ENCODE measurements at places on chromosomes 13 and 19.

DNA sequence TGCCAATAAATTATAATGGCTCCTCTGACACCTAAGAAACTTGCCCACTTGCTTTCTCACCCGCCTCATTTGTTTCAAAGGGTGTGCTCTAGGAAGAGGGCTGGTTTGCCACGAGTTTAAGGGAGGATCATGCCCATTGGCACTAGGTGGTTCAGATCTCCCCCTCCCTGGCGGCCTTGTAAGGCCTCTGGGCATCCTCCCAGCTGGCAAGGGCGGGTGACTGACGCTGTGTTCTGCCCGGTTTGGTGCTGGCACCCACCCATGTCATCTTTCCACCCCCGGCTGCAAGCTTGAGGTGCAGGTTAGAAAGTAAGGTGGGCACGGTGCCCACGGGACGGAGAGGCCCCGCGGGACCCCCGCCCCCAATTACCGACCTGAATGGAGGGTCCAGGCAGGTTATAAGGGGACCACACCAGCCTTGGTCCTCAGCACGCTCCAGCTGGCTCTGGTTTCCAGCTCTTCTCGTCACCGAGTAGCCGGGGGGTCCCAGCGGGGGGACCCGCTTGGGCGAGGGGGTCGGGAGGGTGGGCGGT is 90.4 kb downstream of the PTPRS start:
- DNase-seq = no peak

- no peak for DNase-seq
Observed at GRCh38 chr13:110465696-110466095, 95.8 kb downstream of the RAB20 start.

- DNase-seq = no peak
Observed at GRCh38 chr13:94217370-94217769, 262.1 kb downstream of the DCT start.

DNA sequence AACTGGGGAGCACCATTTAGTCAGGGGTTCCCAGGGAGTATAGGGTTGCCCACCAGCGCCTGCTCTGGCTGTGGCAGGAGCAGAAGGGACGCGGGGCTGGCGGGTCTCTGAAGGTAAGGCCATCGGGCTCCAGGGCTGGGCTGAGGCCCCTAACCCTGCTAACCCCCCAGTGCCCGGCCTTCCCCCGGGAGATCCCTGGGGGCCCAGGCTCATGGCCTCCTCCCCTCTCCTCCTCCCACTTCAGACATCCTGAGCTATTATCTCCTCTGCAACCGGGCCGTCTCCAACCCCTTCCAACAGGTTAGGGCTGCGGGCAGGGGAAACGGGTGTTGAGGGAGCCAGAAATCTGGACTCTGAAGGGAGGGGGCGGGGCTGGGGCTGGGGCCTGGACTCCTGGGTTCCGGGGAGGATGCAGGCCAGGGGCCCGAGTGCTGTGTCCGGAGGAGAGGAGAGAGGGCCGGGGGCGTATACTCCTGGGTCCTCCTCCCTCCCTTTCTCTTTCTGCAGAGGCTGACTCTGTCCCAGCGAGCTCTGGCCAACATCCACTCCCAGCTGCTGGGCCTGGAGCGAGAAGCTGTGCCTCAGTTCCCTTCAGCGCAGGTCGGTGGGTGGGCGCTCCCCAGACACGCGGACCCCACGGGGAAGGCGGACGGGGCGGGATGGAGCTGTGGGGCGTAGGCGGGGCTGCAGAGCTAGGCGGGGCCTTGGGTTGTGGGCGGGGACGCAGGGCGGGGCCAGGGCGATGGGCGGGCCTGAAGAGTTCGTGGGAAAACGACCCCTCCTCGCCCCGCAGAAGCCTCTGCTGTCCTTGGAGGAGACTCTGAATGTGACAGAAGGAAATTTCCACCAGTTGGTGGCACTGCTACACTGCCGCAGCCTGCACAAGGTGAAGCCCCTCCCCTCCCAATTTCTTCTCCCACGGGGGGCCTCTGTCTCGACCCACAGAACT is 15.3 kb downstream of the TTYH1 start:
- DNase-seq = no peak

GRCh38 chr13:109576331-109576813 is 210.0 kb downstream of the IRS2 start:
- no peak for DNase-seq

- DNase-seq = no peak
Observed at GRCh38 chr19:17214508-17215126, 540 bp upstream of the USE1 start.

- peak; percentile 61 for DNase-seq
Observed at GRCh38 chr13:51258612-51259548, 36.7 kb downstream of the FAM124A start.

DNA sequence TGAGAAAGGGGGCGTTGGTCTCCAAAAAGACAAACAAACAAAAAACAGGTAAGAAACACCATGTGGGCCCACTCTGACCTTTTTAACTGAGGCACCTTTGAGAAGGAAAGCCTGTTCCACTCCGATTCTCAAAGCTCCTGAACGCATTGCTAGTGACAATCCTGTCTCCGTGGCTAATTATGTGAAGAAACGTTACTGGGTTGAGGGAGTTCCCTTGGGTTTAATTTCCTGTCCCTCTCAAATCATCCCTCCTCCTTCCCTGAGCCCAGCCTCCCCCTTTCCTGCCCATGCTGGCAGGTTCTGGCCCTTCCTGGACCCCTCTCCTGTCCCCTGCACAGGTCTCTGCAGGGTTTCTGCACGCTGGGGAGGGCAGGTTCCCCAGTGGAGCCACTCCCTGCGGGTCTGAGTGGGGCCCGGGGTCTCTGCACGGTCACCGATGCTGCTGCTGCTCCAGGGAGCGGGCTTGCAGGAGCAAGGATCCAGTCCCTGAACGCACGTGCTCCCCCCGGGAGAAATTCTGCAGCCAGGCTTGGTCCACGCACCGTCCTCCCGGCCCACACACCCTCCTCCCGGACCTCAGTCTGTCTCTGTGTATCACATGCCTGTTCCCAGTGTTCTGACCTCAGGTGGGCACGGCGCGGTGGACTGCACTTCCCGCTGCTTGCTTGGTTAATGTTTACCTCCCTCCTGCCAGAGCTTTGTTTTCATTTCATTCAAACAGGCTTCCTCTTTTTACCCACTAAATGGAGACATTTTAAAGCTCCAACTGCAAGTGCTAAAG is 76.4 kb upstream of the MCF2L start:
- DNase-seq = peak; percentile 84

GRCh38 chr13:30529085-30529834 is 63.5 kb upstream of the HMGB1 start:
- DNase-seq = no peak

DNA sequence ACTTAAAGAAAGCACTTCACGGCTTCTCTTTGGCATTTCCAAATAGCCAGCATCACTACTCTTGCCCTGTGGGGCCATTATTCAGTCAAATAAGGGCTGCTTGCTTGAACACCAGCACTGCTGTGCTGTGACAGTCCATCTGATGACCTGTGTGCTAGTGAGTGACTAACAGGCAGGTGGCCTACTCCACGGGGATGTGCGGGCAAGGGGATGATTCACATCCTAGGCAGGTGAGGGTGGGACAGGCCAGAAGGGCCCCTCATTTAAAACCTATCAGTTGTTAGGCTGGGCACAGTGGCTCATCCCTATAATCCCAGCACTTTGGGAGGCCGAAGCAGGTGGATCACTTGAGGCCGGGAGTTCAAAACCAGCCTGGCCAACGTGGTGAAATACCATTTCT is 8.2 kb downstream of the CCNE1 start:
- DNase-seq = no peak

GRCh38 chr13:109336730-109337129 is 449.7 kb downstream of the IRS2 start:
- no peak for DNase-seq

DNA sequence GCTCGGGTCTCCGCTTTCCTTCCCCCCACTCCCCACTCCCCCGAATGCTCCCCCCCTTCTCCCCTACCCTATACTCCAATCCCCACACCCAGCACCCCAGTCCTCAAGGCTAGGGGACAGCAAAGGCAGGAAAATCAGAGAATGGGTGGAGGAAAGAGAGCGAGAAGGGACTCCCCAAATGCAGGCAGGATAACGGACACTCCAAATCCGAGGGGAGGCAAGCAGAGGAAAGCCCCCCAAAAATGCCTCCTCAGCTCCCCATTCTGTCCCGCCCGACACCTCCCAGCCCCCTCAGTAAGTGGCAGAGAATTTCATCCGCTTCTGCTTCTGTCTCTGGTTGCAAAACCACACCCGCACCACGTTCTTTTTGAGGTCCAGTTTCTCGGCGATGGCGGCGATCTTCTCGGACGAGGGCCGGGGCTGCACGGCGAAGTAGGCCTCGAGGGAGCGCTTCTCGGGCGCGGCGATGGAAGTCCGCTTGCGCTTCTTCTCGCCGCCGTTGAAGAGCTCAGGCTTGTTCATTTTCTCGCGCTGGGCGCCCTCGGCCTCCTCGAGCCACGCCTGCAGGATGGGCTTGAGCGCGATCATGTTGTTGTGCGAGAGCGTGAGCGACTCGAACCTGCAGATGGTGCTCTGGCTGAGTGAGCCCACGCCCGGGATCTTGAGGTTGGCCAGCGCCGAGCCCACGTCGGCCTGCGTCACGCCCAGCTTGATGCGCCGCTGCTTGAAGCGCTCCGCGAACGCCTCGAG is 2.1 kb downstream of the POU4F1 start:
- DNase-seq = peak; percentile 43

- DNase-seq = no peak
Observed at GRCh38 chr19:3059653-3060052, 2.6 kb downstream of the TLE5 start.

DNA sequence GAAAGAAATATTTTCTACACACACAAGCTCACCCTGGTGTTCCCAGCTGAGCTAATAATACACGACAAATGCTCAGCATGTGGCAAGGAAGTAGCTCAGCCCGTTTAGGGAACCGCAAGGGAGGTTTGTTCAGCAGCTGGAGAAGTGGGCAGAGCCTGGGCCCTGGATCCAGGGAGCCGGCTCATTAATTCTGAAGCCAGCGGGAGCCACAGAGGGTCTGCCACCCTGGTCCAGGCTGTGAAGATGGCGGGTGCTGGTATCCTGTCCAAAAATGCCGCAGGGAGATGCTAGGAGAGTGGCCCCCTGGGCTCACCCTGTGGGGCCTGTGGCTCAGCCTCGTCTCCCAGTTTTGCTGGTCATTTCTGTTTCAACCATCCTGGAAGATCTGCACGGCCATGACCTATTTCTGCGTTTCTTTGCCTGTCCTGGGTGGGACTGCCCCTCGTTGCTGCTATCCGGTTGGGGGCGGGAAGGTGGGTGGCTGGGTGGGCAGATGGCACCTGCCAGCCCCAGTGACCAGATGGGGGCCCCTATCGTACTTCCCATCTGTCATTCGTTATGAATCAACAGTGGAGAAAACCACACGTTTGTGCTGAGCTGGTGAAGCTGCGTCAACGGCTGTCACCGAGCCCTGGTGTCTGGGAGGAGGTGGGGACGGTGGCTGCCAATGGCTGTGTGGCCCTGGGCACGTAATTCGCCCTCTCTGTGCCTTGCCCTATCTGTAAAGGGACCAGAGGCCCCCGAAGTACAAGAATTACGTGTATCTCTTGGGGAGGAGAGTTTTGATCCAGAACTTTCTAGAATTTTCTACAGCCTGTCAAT is 2.7 kb upstream of the GNA15 start:
- no peak for DNase-seq

DNA sequence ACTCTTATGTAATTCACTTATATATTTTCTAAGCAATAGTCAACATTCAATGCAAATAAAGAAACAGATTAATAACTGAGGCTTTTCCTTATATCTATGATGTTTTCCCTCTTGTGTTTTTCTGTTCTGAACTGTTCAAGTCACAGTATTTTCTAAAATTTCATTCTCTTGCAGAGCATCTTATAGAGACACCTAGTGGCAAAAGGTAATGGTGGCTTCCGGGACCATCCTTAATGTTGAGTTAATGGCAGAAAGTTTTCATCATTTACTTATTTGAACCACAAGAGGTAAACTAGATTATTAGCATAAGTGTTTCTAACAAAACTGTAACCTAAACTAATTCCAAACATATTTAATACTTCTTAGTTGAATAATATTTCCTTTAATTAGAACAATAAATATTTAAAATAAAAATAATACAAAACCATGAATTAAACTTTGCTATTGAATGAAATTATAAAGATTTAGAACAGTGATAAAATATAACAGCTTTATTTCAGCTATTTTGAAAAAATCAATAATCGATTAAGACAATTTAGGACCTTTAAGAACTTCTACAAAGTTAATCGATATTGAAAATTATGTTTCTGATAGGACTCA is 1.7 kb upstream of the SLITRK5 start:
- DNase-seq = peak; percentile 76

- no peak for DNase-seq
Observed at GRCh38 chr13:84946192-84946591, 853.0 kb downstream of the SLITRK6 start.

GRCh38 chr13:73325723-73326558 is 267.1 kb downstream of the KLF5 start:
- no peak for DNase-seq

GRCh38 chr19:41691268-41691970 is 3.3 kb upstream of the CEACAM7 start:
- peak; percentile 47 for DNase-seq

DNA sequence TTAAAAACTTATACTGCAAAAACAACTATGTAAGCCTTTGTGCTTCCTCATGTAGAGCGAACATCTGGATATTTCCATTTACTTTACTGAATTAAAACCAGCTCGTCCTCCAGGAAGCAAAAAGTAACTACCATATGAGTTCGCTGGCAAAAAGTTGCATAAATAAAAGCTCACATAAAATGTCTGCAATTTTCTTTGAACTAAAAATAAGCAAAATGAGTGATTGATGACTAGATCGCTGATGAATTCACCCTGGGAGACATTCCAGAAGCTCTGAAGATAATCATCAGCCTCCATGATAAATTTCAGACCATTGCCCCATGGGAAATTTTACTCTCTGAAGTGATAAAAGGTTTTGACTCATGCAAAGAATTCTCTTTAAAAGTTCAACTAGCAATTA is 67.3 kb upstream of the SACS start:
- no peak for DNase-seq

- no peak for DNase-seq
Observed at GRCh38 chr13:48579165-48579918, 46.5 kb upstream of the RCBTB2 start.

- peak; percentile 92 for DNase-seq
Observed at GRCh38 chr19:2060884-2061494, 9.9 kb upstream of the MKNK2 start.

DNA sequence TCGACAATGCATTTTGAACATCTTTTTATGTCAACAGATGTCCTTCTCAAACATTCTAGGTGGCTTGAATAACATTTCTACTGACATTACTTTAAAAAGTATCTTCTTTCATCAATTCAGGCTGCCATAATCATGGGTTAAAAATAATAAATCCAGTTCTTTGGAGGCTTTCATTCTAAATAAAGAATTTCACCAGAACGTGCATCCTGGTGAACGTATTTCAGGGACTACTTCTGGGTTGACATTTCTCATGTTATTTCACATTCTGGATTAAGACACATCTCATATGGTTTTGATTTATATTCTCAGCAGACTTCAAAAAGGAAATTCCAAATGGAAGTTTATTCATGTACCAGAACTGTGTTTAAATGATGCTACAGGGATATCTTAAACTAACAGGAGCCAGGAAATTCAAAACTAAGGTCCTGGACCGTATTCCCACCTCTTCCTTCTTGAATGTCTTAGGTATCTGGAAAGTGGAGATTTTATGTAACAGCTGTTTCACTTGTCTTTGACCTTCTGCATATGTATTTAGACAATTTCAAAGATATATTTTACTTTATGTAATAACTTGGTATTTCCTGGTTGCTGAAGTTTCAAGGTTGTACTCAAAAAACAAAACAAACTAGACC is 107.2 kb downstream of the STARD13 start:
- DNase-seq = no peak
